ENCODE measurements at places on chromosomes 16 and 17.

GRCh38 chr17:45919136-45919535, 24.8 kb downstream of the MAPT start:
- no peak for DNase-seq

GRCh38 chr16:76796978-76797377, 394.0 kb upstream of the MON1B start:
- DNase-seq = no peak

DNA sequence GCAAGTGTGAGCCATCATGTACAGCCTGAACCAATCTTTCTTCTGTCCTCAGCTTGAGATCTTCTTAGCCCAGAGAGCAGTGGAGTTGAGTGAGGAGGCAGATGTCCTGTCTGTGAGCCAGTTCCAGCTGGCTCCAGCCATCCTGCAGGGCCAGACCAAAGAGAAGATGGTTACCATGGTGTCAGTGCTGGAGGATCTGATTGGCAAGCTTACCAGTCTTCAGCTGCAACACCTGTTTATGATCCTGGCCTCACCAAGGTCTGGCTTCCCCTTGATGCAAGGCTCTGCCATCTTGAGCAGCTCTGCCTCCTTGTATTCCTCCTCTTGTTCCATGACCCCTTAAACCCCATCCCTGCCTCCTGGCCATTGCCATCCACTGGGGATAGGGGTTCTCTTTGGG, 9.6 kb downstream of the CDK5RAP3 start:
- no peak for DNase-seq

- no peak for DNase-seq
Measured at GRCh38 chr16:28082624-28083023, 19.1 kb upstream of the GSG1L start.

- no peak for DNase-seq
Measured at GRCh38 chr17:1807890-1808289, 21.8 kb downstream of the SMYD4 start.

- DNase-seq = no peak
Measured at GRCh38 chr17:83053021-83053681, 26.3 kb upstream of the METRNL start.

GRCh38 chr17:67770539-67770938, 52.8 kb downstream of the NOL11 start:
- DNase-seq = no peak

DNA sequence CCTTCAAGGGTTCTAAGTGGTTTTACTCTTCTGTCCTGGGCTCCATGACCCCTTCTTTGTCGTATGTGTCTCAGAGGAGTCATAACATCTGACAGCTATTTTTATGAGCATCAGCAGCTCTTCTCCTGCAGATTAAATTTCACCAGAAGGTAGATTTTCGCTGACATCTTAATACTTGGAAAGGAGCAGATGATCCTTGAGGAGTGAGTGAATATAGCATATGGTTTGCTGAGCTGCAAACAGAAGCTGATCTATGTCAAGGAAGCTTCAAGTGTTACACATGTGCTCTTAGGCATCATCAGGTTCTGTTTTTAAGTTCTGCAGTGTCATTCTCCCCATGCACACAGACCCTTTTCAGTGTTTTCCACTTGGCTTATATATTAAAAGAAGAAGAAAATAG, 49.2 kb upstream of the MYH2 start:
- DNase-seq = no peak

GRCh38 chr17:65456368-65457151, 104.9 kb downstream of the AXIN2 start:
- DNase-seq = no peak

DNA sequence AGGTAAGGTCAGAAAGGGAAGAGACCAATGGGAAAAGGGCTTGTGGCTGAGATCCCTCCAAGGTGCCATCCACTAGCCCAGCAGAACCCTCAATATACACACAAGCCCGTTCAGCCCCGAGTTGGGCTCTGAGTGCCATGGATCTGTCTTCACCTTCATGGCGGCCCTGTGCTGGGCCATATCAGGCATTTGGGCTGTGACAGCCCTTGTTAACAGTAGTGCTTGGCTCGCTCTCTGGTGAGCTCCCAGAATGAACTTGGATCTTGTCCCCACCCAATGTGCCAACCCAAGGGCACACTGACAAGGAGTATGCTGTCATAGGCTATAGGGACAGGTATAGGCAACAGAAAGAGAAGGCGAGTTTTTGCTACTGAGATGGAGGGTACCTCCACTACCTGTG, 182.7 kb downstream of the ZFHX3 start:
- DNase-seq = no peak

- DNase-seq = no peak
Measured at GRCh38 chr17:31266042-31266441, 31.0 kb downstream of the OMG start.

GRCh38 chr16:10961231-10961630, 16.9 kb downstream of the CLEC16A start:
- DNase-seq = no peak

GRCh38 chr16:83802135-83802534, 5.6 kb upstream of the HSBP1 start:
- no peak for DNase-seq

DNA sequence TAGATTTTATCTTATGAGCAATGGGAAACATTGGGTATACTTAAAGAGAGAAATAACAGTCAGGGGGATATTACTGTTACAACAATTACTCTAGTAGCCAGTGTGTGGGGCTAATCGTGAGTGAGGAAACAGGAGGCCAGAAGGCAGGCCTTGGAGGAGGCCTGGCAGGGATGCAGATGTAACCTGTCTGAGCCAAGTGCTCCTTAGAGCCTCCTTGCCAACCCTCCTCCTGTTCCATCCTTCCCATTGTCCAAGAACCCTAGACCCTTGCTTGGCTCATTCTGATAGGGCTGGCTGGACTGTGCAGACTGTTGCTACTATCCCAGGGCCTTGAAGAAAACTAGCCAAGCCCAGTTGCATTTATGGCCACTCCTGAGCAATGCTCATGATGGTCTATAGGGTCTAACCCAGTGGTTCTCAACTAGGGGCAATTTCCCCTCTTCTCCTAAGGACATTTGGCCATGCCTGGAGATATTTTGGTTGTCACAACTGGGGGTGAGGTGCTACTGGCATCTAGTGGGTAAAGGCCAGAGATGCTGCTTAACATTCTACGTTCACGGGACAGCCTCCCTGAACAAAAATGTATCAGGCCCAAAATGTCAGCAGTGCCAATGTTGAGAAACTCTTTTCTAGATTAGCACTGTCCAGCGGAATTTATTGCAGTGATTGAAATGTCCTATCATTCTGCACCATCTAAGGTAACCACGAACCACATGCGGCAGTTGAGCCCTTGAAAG, 24.4 kb upstream of the WSCD1 start:
- DNase-seq = no peak

GRCh38 chr17:50686494-50687199, 21.1 kb downstream of the ANKRD40 start:
- DNase-seq = no peak

DNA sequence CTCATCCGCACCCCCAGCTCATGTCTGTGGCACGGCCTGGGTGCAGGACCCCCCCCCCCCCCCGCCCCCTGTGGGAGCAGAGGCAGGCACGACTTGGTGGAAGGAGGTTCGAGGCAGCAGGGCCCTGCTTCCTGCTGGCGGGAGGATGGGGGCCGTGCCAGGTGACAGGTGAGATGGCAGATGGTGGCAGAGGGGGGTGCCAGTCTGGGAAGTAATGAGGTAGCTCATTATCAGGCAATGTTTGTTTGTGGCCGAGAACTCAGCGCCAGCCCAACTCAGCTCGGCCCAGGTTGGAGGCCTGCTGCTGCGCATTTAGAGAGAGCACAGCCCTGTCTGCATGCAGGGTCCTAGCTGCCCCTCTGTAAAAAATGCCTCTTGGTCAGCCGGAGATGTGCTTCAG, 40.1 kb upstream of the JPH3 start:
- DNase-seq = no peak

GRCh38 chr17:9472541-9472940, 103.1 kb downstream of the STX8 start:
- no peak for DNase-seq

DNA sequence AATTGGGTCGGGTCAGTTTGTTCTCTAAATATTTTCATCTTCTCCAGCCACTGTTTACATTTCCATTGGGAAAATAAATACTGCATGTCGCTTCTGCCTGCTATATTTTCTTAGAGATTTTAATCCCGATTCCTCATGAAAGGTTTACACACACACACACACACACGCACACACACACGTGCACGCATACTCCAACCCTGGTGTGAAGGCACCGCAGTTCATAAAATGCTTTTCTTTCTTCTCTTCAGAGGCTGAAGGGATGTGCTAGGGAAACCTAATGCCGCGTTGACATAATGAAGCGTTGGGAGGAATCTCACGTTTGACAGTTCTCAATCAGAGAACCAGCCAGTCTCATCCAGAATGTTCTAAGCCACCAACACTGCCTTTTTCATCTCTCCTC, 222.9 kb upstream of the IRX3 start:
- DNase-seq = no peak

DNA sequence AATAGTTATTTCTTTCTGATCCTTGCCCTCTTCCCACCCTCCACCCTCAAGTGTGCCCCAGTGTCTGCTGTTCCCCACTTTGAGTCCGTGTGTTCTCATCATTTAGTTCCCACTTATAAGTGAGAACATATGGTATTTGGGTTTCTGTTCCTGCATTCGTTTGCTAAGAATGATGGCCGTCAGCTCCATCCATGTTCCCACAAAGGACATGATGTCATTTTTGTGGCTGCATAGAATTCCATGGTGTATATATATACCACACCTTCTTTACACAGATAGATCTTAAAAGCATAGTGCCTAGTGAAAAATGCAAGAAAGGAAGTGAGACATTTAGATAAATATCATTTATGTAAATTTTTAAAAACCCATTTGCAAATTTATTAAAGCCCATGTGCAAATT, 33.1 kb downstream of the HS3ST2 start:
- DNase-seq = no peak

DNA sequence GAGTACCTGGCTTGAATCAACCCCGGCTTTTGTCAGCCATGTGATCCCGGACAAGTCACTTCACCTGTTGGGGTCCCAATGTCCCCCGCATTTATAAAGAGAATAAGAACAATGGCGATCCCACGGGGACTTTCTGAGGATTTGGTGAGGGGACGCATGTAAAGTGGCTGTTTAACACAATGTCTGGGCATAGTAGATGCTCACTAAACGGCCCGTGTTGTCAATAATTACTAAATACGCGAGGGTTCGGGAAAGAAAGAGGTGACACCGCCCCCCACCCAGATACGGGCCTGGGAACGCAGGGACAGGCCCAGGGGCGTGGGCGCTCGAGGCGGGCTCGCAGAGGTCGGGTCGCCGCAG, 1.8 kb downstream of the SYNGR3 start:
- no peak for DNase-seq

DNA sequence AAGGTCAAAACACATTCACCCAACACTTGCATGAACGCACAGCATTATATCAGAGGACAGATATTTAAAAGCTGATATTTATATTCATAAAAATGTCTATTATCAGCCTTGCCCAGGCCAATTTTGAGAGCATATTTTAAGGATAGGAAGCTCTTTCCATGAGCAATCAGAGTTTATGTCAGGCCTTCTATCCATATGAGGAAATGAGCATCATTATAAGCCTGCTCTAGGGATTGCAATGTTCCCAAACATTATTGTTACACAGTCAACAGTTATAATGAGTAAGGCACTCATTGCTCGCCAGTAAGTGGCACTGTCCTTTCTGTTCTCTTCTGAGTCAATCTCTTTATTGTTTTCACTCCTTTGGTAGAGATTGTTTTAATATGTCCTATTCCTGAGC, 37.7 kb upstream of the DYNLRB2 start:
- DNase-seq = no peak

DNA sequence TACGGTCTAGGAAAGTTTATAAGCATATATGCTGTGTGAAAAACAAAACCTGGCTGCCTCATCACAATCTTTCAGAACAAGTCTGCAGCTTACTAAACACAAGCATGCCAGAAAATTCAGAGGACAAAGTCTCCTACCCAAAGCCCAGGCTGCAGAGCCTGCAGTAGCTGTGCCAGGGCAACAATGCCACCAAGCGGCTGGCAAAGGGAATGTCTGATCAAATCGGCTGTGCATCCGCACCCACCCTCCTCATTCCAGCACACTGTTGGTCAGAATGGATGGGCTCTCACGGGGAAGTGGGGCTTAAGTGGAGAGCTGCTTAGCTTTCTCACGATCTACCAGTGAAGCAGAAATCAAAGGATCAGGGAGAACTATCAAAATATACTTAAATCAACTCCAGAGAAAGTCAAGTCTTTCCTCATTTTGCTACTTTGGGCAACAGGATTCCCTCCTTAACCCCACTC, 73.5 kb downstream of the CYTH1 start:
- DNase-seq = peak; percentile 57

GRCh38 chr17:83104577-83105505, 25.4 kb downstream of the METRNL start:
- no peak for DNase-seq

- no peak for DNase-seq
Measured at GRCh38 chr17:43171586-43172487, 823 bp downstream of the NBR1 start.

GRCh38 chr17:76893623-76894334, 25.6 kb downstream of the MGAT5B start:
- no peak for DNase-seq

DNA sequence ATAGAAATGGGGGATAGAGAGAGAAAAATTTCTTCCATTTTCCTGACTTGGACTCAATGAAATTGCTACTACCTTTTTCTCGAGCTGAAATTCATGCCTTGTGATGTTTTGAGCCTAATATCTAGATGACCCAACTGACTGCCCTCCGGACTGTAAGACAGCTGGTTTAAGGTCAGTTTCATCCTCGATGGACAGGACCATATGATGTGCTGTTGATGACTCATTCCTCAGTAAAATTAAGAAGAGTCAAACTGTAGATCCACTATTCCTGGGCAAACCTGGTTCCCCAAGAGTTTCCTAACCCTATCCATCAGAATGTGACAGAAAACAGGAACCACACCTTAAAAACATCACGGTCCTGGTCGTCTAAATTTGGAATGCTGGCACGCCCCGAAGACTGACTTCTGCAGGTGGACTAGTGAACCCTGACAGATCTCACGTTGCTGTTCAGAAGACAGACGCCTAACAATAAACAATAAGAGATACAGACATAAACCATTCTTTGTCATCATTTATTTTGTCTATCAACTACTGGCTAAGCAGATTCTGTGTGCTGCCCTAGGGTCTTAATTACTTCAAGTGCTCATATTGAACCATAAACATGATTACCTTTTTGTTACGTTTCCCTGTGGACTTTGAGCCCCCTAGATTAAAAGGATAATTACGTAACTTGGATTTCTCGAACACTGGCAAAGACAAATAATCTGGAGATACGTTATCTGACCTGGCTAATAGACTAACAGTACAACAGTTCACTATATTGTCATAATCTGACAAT, 45.1 kb upstream of the NOS2 start:
- no peak for DNase-seq

- DNase-seq = no peak
Measured at GRCh38 chr17:17004251-17004996, 32.5 kb upstream of the TNFRSF13B start.

DNA sequence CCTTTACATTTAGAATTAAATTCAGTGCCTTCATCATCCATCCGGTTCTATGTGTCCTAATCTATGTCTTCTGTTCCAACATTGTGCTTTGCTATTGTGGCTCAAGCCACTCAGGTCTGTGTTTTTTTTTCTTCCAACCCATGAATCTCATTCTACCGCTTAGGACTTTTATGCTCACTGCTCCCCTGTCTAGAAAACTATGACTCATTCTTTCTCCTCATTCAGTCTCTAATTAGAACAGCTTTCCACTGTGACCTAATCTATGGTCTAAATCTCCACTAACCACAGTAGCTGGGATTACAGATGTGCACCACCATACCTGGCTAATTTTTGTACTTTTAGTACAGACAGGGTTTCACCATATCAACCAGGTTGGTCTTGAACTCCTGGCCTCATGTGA, 418.7 kb downstream of the KCNJ2 start:
- no peak for DNase-seq

Data from stimulated activated CD4-positive, alpha-beta T cell treated with anti-CD3 and anti-CD28 coated beads, Interleukin-1b, Interleukin-23, amount 100 ng/mL, for 4 hours (primary cell).